ENCODE measurements at places on chromosomes 11 and 22. TPM values are rescaled to one million over a fixed set of nuclear protein-coding genes. Genes with fewer than 3 reads are reported as not detected.

The MMP1 gene
- not detected for total RNA-seq

The UQCC3 gene
- total RNA-seq = 12.4 TPM

The C11orf16 gene
- not detected for total RNA-seq

The APOL4 gene
- total RNA-seq = 5.6 TPM

The NTM gene
- 19.1 TPM for total RNA-seq

GRCh38 chr11:124623861-124624525 lies 1.3 kb downstream of the TBRG1 start:
- H3K27ac ChIP-seq = no peak overlapping the region
- peak overlapping the region; percentile 98 for H3K4me3 ChIP-seq
- H3K36me3 ChIP-seq = peaks cover 30% of the 10 kb centered on the region
- H3K4me1 ChIP-seq = peaks cover 28% of the 10 kb centered on the region

DNA sequence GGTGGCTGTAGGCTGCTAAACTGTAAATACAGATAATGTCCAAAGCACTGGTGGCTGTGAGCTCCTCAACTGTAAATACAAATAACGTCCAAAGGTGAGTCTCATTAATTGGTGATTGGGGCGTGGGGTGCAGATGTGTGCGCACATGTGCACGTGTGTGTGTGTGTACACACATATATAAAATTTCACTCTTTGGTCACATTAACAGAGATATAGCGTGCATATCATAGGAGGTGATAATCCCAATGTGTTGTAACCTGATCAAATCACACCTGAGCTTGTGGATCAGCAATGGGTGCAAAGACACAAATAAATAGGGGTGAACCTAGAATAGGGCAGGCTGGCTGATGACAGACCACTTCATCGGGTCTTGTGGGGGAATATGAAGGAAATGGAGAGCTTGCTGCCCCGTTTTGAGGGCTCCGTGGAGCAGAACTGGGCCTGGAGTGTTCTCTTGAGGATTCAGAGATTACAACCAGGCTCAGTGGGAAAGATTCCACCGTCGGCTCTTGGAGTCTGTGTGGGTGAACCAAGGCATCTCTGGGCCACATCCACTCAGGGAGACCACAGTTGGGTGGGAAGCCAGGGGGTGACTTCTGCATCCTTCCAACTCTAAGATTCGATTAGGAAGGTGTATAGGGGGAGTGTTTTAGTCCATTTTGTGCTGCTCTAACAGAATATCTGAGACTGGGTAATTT lies 24.9 kb upstream of the OSBPL5 start:
- H3K4me1 ChIP-seq = no peaks in the 10 kb centered on the region
- no peak overlapping the region for H3K27ac ChIP-seq
- no peak overlapping the region for H3K4me3 ChIP-seq
- no peaks in the 10 kb centered on the region for H3K36me3 ChIP-seq

- H3K4me3 ChIP-seq = peak within 1 kb of the TSS; percentile 89
- peaks cover 67% of the 10 kb centered on the region for H3K4me1 ChIP-seq
- H3K27ac ChIP-seq = peak within 1 kb of the TSS; percentile 99
- H3K36me3 ChIP-seq = peaks cover 2% of the 10 kb centered on the region
Measured at GRCh38 chr11:694563-695287, at the start of gene DEAF1. TSS of gene DEAF1 (minus strand) at chr11:695222. CDS start at chr11:695047, 175 bp downstream.

- H3K27ac ChIP-seq = peak overlapping the region; percentile 83
- no peaks in the 10 kb centered on the region for H3K27me3 ChIP-seq
- H3K4me3 ChIP-seq = peak overlapping the region; percentile 69
- H3K4me1 ChIP-seq = peaks cover 77% of the 10 kb centered on the region
- peaks cover 24% of the 10 kb centered on the region for H3K36me3 ChIP-seq
Measured at GRCh38 chr11:68037411-68038225, 1.2 kb upstream of the TCIRG1 start.

- H3K4me1 ChIP-seq = peaks cover 15% of the 10 kb centered on the region
- peak; percentile 66 for DNase-seq
- no peaks in the 10 kb centered on the region for H3K36me3 ChIP-seq
- peak overlapping the region; percentile 58 for H3K4me3 ChIP-seq
Measured at GRCh38 chr11:77590194-77590782, 535 bp downstream of the AQP11 start.

DNA sequence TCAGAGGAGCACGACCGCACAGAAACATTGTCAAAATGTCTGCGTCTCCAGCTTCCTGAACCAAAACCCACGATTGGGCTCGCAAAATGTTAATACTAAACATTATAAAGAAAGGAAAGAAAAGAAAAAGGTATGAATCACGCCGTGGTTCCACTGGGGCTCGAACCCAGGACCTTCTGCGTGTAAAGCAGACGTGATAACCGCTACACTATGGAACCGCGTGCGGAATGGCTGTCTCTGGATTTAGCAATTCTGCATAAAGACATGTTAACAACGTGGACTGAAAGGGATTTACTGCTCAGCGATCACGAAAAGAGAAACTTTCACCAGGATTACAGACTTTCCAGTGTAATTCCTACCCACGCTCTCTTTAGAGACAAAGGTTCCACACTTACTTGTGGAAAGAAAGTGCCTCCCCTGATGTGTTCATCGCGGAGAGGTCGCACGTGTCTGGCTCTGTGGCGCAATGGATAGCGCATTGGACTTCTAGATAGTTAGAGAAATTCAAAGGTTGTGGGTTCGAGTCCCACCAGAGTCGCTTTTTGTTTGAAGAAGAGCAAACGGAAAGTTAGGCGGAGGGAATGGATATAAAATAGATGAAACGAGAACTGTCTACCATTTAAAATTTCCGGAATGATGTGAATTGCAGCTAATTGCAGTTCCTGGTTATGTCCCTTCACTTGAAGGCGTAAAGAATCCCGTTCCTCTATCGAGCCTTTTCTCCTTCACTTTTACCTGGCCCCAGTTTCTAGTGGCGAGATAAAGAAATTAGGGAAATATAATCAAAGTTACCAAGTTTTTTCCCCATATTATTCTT lies 39.7 kb downstream of the OR4D9 start:
- peak overlapping the region; percentile 56 for H3K4me3 ChIP-seq
- peak; percentile 88 for DNase-seq
- peaks cover 26% of the 10 kb centered on the region for H3K4me1 ChIP-seq
- H3K27ac ChIP-seq = peak overlapping the region; percentile 85

DNA sequence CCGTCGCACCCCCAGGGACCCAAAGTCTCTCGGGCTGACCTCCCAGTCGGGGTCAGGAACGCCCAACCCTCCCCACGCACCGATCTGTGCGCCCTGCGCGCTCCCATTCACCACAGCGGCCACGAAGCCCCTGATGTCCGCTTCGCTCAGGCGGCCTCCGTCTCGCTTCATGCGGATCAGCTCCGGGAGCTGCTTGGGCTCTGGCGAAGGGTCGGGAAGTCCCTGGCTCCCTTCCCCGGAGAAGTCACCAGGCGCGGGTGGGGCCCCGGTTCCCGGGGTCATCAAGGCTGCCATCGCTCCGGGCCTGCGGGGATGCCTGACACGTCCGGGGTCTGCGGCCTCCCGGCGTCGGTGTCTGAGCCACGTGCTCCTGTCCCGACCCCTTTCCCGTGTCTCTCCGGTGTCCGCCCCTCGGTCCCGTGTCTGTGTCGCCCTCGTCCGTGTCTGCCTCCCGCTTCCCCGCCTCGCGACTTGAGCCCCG lies 356 bp downstream of the TYMP start:
- H3K27ac ChIP-seq = peak overlapping the region; percentile 93
- H3K4me1 ChIP-seq = peaks cover 82% of the 10 kb centered on the region
- peak overlapping the region; percentile 81 for H3K4me3 ChIP-seq
- no peaks in the 10 kb centered on the region for H3K36me3 ChIP-seq
- no peaks in the 10 kb centered on the region for H3K27me3 ChIP-seq
- peak; percentile 86 for DNase-seq

- H3K4me3 ChIP-seq = no peak overlapping the region
- H3K27me3 ChIP-seq = no peaks in the 10 kb centered on the region
- no peaks in the 10 kb centered on the region for H3K36me3 ChIP-seq
Measured at GRCh38 chr11:2235588-2236326, 34.6 kb downstream of the ASCL2 start.

DNA sequence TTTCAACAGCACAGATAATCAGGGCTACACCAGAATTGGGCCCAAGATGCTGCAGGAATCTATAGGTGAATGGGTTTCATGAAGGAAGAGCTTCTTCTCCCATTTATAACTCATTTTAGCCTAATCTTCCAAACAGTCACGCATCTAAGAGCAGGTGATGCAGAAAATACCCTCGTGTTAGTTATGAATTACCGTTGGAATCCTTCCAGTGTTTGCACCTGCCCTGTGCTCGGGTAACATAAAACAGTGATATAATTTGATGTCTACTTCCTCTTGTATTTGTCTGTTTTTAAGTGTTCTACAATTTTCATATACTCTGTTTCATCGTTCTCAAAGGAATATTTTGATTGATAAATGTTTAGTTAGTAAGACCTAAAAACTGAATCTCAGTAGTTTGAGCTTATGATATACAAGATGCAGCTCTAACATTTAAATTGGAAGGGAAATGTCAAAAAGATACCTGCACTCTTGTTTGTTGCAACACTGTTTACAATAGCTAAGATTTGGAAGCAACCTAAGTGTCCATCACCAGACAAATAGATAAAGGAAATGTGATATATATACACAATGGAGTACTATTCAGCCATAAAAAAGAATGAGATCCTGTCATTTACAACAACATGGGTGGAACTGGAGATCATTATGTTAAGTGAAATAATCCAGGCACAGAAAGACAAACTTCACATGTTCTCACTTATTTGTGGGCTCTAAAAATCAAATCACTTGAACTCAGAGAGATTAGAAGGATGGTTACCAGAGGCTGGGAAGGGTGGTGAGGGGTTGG lies 42.1 kb downstream of the PPARA start:
- H3K27me3 ChIP-seq = no peaks in the 10 kb centered on the region
- peaks cover 17% of the 10 kb centered on the region for H3K36me3 ChIP-seq
- H3K4me3 ChIP-seq = no peak overlapping the region
- no peak for DNase-seq

DNA sequence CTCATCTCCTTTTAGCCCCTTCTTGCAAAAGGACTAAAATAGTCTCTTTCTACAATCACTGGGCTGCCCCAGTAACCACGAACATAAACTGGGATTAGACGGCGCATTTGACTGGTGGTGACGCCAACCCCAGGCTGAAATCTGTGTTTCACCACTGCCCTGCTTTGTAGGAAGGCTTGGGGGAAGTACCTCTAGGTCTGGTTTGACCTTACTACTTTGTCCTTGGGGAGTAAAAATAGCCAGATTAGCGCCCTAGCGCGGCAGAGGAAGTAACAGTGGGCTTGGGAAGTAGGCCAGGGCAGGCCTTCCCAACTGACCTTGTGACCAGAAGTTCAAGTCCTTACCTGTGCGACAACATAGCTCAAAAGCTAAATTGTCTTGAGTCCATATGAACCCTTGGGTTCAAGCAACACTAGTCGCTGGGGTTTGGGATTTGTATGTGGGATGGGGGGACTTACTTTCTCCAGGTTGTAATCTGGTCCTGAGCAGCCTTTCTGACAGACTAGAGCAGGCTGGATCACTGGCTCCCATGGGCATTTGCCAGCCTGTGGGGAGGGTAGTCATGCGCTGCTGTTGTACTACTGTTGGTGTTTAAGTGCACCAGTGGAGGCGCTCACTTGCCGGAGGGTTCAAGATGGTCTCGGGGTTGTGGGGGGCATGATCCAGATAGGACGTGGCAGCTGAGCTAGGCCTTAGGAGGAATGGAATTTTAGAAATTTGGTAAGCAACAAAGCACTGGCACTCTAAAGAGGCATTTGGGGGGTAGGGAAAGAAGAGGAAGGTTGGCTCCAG lies 953 bp upstream of the PACS1 start:
- peak overlapping the region; percentile 88 for H3K4me3 ChIP-seq
- peak overlapping the region; percentile 96 for H3K27ac ChIP-seq
- peaks cover 36% of the 10 kb centered on the region for H3K4me1 ChIP-seq
- no peak for DNase-seq

DNA sequence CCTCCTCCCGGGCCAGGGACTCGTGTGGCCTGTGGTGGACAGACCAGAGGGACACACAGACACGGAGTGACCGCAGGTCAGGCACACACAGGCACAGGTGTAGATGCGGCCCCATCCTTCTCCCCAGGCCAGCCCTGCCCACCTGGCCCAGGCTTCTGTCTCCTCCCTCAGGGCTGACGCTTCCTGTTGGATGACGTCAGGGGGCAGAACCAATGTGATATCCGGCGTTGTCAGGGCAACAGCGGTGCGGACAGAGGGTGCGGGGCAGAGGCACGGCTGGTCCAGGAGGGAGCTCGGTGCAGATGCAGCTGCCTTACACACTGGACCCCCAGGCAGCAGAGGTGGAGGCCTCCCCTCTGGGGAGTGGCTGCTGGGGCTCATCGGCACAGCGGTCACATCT lies 2.9 kb upstream of the TUBGCP6 start:
- H3K4me1 ChIP-seq = peaks cover 80% of the 10 kb centered on the region
- no peak overlapping the region for H3K4me3 ChIP-seq
- no peak for DNase-seq
- no peaks in the 10 kb centered on the region for H3K27me3 ChIP-seq

All from suprapubic skin (tissue), 4 donors.